Activated gamma-delta T cell treated with Interleukin-2 at 50 U/mL for 16 hours (primary cell): ENCODE measurements at places on chromosomes 16 and 17.

DNA sequence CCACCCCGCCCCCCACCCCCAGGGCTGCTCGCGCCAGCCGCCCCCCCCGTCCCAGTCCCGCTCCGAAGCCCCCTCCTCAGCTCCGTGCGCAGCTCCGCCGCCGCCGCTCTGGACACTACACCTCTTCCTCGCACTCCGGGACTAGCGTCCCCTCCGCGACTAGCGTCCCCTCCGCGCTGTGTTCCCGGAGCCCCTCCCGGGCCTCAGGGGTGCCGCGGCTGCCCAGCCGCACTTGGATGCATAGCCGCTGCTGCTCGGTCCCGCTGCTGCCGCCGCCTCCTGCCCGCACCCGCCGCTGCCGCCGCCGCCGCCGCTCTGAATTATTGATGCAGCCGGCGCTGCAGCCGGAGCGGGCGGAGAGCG lies at the start of gene CBLN1:
CBLN1 (minus strand) TSS at position 359 of the 363 bp plus-strand sequence. CDS start 373 bp downstream, outside the sequence.
- no peak for DNase-seq

DNA sequence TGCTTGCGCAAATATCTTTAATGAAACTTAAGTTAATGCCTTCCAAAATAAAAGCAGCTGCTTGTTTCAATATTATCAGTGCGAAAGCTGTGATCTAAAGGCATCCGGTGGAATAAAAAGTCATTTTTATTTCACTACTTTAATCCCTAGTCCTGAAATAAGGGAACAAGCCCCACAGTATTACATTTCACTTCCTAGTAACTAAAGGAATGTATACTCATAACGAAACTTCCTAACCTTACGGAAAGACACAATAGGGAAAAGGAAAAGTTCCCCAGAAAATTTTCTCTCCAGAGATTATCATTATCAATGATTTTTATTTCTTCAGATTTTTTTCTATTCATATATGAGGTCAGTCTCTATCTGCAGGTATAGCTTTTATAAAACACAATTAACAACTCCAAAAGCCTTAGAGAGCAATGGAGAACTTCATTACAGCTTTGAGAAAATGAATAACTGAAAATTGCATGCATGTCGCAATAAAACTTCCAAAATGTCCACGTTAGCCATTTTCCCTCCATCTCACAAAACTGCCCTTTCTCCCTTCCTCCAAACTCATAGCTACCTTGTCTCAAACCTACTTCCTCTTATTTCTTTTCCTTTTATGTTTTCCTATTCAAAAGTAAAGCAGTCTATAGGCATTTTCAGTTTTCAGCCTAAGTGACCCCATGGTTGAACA lies 154.3 kb upstream of the MED13 start:
- no peak for DNase-seq

DNA sequence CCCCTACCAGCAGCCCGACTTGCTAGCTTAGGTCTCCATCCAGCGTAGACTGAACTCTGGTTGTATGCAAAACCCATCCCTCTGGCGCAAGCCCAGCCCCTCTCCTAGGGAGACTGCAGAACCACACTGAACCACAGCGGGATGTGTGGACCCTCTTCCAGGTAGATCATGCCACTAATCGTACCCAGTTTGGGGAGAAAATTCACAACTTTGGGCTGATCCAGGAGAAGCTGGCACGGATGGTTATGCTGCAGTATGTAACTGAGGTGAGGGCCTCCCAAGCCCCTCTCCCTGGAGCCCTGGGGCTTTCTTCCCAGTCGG lies 3.2 kb downstream of the ACADVL start:
- no peak for DNase-seq

DNA sequence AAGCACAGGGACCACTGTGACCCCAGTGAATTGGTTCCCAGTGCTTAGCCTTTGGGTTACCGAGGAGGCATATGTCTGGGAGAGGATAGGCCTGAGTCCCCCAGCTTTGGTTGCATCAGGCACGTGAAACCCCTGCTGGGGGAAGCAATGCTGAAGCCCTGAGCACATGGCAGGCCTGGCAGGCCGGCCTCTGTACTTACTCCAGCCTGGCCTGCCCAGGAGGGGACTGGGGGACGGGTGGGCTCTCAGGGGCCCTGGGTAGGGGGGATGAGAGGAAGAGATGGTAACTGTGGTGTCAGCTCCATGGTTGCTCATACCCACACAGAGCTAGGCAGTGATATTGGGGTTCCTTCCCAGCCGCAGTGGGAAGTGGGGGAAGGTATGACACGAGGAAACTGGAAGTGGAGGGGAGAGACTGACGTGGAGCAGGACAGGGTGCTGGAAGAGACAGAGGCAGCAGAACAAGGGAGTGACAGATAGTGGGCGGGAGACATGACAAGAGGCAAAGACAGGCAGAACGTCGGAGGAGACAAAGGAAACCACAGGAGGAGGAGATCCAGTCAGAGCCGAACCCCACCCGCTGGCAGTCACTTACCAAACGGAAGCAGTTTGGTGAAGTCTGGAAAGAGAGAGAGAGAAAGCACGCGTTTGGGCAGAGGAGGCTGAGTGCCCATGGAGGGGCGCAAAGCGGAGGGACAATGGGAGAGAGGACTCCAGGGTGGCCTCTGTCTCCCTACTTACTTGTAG lies 9.1 kb downstream of the TMEM208 start:
- no peak for DNase-seq

DNA sequence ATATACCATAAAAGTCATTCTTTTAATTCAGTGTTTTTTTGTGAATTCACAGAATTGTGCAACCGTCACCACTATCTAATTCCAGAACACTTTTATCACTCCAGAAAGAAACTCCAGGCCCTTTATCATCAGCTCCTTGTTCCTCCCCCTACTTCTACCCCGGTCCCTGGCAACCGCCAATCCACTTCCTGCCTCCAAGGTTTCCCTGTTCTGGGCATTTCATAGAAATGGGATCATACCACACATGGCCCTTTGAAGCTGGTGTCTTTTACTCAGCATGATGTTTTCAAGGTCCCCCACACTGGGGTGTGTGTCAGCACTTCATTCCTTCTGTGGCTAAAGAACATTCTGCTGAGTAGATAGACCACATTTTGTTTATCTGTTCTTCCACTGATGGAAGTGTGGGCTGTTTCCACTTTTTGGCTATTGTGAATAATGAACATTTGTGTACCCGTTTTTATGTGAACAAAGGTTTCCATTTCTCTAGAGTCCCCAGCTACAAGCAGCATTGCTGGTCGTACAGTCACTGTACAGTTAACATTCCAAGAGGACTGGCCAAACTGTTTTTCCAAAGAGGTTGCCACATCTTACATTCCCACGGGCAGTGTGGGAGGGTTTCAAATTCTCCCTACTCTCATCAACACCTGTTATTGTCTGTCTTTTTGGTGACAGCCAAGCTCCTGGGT lies 75.8 kb upstream of the ZNF469 start:
- DNase-seq: no peak

DNA sequence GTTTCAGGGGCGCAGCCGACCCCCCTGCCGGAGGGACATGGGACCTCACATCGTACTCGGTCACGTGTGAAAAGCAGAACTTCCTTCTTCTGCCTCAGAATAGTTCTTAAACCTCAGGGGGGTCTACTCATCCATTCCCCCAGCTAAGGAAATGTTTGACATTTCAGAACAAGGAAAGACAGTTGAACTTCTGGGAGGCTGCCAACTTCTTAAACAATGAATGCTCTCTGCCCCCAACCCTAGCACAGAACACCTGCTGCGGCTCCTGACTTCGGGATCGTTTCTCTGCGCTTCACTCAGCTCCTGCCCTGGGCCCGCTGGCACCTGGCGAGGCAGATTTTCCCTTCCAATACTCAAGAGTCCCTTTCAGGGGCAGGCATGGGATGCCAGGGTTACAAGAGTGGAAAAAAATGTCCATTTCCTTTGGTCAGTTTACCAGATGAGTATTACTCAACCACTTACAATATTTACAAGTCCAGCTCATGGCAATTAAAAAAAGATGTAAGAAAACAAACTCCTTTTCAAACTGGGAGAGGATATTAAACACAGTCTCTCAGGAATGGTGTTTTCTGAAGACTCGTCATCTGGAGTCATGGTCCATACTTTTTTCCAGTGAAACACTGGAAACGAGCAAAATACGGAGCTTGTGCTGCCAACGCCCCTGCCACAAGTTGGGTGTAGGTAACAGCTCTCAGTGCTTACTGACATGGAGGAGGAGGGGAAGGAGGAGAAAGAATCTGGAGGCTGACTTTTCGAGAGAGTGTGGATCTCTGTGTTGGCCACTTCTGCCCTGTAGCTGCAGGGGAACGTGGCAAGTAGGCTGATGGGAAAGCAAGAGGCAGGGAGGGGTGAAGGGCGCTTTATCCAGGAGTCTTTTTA lies 235.7 kb downstream of the NTN1 start:
- DNase-seq: no peak
